ENCODE measurements at places on chromosomes 5 and 9.

DNA sequence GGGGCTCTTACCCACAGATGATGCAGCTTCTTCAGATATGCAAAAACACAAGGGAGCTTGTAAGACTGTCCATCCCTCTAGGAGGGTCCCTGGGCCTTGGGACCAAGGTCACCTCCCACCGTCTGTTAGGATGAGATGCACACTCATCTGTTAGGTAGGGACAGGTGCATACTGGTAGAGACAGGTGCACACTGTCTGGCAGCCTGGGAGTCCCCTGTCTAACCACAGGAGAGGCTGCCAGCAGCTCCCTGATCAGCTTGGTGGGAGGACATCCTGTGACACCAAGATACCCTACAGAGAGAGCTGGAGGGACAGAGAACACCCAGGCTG is 13.2 kb downstream of the TSPAN17 start:
- DNase-seq, result no peak

DNA sequence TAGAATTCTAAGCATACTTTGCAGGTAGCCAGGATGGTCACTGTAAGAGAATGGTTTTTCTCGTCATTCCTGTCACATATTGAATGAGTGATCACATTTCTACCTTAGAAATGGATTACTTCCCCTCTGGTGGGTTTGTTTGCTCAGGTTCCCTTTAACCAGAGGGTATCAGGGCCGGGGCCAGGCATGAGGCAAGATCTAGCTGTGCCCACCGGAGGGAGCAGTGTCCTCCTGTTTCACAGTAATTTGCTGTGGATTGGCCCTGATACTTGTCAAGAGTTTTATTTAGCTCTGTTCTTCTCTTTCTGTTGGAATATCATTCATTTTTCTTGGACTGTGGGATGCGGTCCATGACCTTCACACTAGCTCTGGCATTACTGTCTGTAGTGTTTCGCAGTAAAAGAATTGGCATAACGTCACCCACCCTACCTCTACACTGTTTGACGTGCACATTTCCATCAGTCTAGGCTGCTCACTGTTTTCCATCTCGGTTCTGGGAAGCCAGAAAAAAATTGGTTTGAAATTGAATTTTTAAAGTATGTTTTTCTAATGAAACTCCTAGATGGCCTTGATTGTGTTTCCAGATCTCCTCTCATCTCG is 42.4 kb upstream of the ZBED3 start:
- no peak for DNase-seq

- no peak for DNase-seq
Observed at GRCh38 chr5:113378959-113379541, 55.7 kb downstream of the TSSK1B start.

- no peak for DNase-seq
Observed at GRCh38 chr9:7055171-7055903, 297.6 kb downstream of the KDM4C start.

GRCh38 chr9:131743096-131743495 is 3.2 kb upstream of the RAPGEF1 start:
- DNase-seq, result no peak

DNA sequence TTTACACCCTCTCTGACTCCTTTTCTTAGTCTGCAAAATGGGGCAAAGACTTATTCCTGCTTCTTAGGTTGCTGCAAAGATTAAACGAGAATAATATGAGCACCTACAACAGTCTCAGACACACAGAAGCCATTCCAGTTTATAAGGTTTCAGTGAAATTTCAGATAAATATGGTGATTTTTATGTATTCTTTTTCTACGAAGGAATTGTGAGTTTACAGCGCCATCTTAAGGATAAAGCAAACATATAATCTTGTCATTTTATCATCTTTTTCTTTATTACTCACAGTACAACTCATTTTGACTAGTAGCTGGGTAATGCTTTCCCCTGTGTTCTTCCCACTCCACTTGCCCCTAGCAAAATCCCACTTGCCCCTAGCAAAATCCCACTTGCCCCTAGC is 29.2 kb upstream of the SMC5 start:
- no peak for DNase-seq

DNA sequence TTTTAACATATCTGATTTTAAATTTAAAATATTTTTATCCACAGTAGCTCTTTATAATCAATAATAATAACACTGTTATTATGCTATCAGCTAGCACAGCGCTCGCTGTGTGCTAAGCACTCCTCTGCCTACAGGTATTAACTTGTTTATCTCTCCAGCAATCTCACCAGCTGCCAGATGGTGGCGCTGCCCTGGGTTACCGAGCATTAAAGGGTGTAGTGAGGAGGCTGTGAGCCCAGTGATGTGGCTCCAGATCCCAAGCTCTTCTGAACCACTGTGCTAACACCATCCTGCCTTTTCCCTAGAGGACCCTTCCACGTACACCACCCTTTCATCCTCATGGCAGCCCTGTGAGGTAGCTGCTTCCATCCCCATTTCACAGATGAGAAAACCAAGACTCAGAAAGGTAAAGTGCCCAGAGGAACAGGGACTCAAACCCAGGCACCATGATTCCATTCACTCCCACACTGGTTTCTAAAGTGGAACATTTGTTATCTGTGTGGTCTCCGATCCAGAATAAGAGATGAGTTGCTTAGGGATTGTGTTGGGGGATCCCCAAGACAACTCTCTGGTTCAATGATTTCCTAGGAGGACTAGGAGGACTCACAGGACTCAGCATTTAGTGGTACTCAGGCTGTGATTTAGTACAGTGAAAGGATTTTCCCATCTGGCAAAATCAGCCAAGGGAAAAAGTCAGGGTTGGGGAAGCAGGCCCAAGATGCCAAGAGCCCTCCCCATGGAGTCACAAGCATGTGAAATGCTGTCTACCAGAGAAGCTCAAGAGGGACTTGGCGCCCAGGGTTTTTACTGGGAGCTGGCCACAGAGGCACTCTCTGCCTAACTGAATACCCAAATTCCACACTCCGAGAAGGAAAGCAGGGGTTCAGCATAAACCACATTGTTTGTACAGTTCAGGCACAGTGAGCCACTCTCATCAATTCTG is 7.0 kb downstream of the IGFBPL1 start:
- DNase-seq, result no peak

GRCh38 chr9:70205366-70206020 is 53.3 kb upstream of the SMC5 start:
- DNase-seq, result no peak

DNA sequence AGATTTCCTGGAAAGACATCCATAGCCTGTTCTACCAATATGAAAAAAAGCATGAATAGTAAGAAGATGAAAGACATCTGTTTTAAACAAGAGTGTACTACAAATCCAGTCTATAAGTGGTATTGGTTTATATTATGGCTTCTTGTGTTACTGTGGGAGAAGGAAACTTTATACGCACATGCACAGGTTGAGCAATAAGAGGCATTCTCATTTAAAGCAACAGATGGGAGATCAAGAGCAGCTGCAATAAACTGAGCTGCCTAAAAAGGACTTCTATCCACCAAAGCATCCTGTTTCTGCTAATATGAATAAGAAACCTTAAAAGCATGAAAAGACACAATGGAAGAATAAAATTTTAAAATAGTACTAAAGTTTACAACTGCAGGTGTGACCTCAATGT is 8.6 kb upstream of the PCDHB1 start:
- no peak for DNase-seq

- no peak for DNase-seq
Observed at GRCh38 chr5:103232393-103232999, 26.1 kb upstream of the MACIR start.

- no peak for DNase-seq
Observed at GRCh38 chr9:2015581-2016407, 647 bp downstream of the SMARCA2 start.

GRCh38 chr5:8825139-8825757 is 720.6 kb downstream of the SEMA5A start:
- no peak for DNase-seq

DNA sequence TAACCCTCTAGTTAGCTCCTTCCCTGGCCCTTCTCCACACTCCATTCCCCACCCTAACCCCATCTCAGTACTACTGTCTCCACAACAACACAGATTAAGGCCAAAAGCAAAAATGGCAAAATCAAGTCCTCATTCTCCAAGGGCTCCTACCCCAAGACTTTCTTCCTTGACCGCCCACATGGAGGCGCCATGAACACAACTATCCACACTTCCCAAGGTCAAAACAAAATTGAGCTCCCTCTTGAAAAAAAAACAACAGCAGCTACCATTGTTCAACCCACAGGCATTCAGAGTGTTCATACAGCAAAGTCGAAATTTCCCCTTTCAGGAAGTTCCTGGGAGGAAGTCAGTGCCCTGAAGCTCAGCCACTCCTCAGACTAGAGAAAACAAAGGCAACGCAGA is 54.4 kb downstream of the GNAQ start:
- DNase-seq, result no peak

GRCh38 chr9:23663536-23663935 is 162.5 kb downstream of the ELAVL2 start:
- no peak for DNase-seq

- DNase-seq, result no peak
Observed at GRCh38 chr5:128777052-128777451, 188.2 kb upstream of the SLC27A6 start.

DNA sequence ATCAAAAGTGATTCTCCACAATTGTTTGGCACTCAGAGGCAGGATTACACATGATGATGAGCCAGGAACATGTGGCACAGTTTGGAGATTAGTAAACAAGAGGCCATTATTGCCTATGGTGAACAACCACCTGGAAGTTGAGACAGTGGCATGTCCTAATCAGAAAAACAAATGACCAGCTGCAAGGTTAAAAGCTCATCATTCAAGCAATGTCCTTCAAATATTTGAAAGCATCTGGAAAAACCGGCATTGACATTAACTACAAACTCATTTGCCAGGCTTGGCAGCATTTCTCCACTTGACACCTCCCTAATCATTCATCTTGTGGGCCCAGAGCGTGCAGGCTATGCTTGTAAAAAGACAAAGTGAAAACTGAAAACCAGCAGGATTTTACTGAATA is 80.6 kb upstream of the MEGF10 start:
- DNase-seq, result no peak

- DNase-seq, result no peak
Observed at GRCh38 chr5:141958113-141958512, at the start of gene PCDH12. PCDH12 (minus strand) TSS chr5:141958202; CDS start chr5:141957851, 351 bp downstream.

GRCh38 chr9:21810388-21810787 is 8.0 kb downstream of the MTAP start:
- DNase-seq, result no peak

- DNase-seq, result no peak
Observed at GRCh38 chr5:96476654-96477053, 43.6 kb upstream of the PCSK1 start.

- DNase-seq, result no peak
Observed at GRCh38 chr5:6788439-6788838, 75.2 kb downstream of the TENT4A start.

DNA sequence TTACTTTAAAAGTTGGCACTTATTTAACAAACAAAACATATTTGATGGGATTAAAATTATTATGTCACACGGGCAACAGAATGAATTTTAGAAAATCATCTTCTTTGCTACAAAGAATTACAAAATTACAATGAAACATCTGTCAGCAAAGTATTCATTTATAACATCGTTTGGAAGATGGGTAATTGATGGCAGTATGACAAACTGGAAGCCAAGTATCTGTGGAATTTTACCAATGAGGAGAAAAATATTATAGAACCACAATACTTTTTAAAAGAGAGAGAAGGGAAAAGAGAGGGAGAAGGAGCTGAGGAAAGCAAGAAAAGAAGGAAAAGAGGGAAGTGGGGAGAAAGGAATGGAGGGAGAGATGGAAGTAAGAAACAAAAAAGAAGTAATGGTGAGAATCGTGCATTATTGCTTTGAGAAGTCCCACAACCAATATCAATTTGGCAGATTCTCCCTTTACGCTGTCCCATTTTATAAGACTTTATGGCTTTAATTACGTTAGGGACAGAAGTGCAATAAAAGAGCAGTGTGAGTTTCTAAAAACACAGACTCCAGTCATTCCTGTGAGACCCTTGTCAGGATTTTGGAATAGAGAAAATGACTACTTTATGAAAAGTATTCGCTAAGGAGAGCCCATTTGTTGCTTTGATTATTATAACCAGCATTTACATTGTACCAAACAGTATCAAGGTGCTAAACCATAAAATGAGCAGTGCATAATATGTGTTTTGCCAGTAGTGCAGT is 76.7 kb downstream of the LURAP1L start:
- DNase-seq, result no peak

DNA sequence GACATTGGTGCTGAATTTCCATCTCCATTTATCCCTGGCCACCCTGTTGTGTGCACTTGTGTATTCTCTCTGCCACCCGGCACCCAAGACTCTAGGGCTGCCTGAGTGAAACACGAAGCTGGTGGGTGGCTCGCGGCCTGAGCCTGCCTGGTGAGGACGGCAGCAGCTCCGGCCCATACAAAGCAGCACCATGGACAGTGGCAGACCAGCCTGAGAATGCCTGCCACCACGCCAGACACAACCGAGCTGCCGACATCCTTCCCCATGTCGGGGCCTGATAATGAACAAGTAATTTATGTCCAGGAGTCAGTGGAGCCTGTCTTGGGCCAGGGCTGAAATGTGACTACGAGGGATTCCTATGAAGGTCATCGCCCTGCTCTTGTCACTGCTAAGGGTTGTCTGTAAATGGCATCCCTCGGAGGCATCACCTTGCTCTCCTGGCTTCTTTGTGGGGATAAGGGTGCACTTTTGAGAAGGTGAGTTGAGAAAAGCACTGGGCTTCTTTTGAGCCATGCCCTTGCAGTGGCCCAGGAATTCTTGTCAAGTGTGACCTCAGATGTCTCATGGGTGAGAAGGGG is 175.7 kb downstream of the MELK start:
- DNase-seq, result no peak

GRCh38 chr9:69207503-69207902 is 33.4 kb downstream of the TJP2 start:
- no peak for DNase-seq

DNA sequence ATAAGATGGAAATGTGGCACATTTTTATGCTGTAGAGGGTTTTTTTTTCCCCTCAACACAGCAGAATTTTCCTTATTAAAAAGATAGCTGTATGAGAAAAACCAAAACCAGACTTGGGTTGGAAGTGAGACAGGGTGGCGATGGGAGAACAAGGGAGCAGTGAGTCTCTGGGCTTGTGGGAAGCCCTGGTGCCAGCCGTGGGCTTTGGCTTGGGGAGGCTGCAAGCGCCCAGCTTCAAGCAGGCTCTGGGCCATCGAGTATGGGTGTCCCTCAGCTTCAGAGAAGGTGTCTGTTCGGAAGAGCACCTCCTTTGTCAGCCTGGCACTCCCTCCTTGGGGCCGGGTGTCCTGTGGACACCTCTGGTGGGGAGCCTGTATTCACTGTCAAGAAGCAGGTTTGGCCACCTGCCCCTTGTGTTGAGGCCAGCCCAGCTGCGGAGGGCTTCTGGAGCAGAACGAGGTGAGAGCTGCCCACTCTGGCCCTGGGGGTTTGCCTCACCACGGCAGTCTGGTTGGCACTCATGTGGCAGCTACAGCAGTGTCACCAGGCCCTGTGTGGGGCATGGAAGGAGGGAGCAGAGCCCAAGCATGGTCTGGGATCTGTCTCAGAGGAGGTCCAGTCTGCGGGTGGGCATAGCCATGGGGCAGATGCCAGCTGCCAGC is 37.6 kb upstream of the ANGPTL2 start:
- no peak for DNase-seq
